ENCODE measurements at places on chromosomes 7 and 10.

DNA sequence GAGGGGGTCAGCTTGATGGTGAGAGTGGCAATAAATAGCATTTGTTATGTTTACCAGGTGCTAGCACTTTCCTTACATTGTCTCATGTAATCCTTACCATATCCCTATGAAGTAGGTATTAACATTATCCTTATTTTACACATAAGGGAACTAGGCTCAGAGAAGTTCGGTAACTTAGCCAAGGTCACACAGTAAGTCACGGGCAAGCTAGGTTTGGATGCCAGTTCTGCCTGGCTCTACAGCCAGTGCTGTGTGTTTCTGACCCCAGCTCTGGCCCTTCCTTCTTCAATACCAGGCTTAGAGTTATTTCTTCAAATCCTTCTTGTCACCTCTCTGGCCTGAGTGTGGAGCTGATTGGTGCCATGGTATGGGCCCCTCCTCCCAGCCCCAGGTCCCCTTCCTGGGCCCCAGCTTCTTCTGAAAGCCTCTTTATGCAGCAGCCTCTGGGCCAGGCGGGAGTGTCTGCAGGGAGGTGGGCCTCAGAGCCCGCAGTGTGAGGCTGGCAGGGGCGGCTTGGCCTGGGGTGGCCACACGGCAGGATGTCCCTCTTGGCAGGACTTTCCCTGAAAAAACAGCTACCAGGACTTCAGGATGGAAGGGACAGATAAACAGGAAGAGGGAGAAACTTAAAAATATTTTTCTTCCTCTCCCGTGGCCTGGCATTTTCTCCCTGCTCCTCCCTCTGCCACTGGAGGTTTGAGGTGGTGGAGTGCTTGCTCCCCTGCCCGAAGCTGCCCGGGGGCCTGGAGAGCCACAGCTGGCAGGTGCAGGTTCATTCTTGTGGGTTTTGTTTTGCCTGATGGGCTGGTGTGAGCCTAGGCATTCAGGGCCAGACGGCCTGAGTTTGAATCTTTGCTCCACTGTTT is 20.6 kb downstream of the PALD1 start:
- no peak for DNase-seq

DNA sequence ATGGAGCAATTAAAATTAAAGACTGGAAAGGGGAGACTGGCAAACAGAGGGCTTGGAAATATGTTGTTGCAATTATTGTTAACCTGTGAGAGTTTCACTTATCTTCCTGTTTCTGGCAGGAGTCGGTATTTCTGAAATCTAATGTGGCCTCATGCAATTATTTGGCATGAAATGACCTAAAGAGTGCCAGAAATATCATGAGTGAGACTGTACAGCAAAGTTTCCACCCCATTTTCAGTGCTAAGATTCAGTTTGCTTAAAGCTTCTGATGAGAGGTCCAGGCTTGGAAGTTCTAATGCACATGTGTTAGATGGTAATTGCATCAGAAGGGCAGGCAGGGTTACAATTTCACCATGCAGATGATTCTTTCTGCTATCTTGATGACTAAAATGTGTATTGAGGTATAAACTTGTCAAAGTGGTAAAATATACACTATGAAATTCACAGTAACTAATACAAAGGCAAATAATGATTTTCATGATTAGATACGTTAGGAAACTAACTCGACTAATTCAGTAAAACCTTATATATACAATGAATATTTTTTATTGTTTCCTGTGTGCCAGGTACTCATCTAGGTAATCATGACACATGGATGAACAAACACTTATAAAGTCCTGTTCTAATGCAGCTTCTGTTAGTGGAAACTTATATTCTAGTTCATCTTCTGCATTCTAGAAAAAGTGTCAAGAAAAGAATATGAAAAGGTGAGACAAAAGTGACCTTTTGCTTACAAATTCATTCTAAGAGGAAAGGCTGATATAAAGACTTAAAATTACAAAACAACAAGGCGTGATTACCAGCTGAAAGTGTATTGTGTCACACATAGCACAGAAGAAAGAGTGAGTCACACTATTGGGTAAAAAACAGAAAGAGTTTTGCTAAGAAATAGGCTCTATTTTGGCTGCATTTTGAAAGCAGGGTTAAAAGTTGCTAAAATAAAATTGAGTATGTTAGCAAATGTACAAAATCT is 533.4 kb upstream of the SEMA3D start:
- no peak for DNase-seq

DNA sequence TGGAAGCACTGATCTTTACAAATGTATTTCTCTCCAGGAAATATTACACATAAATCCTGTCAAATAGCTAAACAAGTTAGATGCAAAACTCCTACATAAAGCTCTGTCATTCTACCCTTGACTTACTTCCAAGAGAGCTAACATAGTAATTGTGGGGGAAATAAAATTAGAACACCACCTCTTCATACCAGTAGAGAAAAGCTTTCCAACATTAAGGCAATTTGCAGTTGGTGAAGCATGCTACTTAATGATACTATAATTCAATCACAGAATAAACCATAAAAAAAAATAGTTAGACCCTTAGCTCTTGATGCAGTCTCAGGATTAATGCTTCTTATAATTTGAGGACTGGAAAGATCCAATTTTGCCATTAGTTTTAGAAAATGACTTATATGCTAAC is 35.2 kb downstream of the SEMA3A start:
- no peak for DNase-seq

- no peak for DNase-seq
Measured at GRCh38 chr10:103666087-103666761, 172.7 kb downstream of the NEURL1 start.

DNA sequence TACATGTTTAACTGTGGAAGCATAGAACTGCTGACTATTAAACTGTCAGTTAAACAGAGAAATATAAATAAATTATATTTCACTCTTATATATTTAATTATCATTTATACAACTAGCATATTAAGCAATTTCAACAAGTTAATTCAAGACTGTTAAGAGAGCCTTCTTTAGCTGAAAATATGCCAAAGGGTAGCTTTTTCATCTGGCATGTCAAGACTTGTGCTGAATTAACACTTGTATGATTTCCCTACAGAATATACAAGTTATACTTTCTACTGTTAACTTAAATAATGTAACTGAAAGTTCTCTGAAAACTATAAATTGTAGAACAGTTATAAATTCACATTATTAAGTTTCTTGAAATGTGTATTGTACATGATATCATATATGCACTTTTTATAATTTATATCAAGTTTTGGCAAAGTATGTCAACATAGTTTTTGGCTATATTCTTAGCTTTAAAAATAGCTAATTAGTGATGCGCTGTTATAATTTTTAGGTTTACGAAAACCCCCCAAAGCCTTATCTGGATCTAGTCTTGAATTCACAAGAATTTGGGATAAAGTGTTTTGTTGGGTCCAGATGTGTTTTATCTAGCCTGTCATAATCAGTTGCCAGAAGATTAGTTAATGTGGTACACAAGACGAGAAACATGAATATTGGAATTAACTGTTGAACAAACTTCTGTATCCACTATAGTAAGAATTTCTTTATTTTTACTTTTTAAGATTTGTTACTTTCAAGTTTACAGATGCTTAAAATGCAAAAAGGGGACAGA is 231.1 kb upstream of the FOXP2 start:
- no peak for DNase-seq

Measured in Jurkat, Clone E6-1 (cell line).